ENCODE measurements at places on chromosomes 3 and 15.

DNA sequence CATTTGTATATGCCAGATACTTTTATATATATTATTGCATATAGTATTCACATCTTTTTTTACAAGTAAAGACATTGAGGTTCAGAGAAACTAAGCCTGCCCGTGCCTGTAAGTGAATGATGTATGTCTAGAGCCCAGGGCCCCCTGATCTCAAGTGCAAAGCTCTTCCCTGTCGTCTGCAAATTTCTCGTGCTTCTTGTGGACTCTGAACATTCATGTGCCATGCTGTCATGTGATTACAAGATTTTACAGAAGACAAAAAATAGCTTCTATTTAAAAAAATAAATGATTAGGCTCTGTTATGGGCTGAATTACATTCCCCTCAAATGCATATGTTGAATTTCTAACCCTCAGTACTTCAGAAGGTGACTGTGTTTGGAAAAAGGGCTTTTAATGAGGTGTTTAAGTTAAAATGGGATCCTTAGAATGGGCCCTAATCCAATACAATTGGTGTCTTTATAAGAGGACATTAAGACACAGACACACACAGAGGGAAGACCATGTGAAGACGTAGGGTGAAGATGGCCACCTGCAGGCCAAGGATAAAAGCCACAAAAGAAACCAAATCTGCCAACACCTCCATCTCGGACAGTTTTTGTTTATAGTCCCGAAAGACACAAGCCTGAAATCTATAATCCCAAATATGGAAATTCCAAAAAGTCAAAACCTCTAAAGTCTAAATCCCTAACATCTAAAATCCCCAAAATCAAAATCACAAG, 3.9 kb upstream of the MASP1 start:
- DNase-seq, result no peak

DNA sequence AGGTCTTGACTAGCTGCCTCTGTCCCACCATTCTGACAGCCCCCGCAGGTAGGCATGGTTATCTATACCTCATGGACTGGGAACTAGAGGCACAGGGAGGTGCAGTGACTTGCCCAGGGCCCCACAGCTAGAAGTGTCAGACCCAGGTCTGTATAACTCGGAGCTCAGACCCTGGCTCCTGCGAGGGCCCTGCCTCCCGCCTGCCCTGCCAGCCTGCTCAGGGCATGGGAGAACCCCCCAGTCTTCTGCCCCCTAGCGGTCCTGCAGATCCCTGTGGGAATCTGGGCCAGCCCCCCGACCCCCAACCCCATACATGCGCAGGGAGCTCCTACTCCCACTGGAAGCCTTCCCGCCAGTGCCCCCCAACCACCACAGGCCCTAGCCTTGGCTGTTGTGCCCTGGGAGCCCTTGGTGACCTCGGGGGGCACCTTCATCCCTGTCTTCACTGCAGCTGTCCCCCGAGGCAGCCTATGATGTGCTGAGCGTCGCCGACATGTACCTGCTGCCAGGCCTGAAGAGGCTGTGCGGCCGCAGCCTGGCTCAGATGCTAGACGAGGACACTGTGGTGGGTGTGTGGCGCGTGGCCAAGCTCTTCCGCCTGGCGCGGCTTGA, 6.9 kb downstream of the ABTB1 start:
- DNase-seq, result no peak

DNA sequence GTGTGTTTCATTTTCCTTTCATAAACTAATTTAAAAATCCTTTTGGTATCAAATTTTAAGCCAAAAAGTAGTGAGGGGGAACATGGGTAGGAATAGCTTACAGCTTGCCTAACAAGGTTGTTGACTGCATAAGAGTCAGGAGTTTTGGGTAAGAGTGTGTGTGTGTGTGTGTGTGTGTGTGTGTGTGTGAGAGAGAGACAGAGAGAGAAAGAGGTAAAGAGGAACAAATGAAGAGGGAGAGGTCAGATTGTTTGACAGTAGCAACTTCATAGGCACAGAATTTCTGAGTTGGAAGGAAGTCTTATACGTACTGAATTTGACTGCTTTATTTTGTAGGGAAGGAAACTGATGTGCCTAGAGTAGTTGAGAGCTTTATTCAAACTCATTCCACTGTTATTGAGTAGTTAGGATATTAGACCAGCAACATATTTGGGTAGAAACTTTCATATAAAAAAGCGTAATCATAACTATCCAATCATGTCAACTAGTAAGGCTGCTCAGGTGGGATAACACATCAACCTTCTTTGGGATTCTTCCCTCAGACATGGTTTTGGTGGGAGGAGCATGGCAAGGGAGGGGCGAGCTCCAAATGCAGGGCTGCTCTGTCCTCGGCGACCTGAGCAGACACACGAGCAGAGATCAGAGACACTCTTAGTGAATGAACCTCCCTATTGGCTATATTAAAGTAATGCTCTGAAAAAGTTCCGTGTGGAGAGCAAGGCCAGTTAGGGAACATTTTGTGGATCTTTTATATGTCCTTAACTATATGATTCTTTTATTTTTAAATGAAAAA, 86.4 kb downstream of the LPP start:
- no peak for DNase-seq

GRCh38 chr3:28601291-28601690, 252.7 kb upstream of the AZI2 start:
- DNase-seq, result no peak

DNA sequence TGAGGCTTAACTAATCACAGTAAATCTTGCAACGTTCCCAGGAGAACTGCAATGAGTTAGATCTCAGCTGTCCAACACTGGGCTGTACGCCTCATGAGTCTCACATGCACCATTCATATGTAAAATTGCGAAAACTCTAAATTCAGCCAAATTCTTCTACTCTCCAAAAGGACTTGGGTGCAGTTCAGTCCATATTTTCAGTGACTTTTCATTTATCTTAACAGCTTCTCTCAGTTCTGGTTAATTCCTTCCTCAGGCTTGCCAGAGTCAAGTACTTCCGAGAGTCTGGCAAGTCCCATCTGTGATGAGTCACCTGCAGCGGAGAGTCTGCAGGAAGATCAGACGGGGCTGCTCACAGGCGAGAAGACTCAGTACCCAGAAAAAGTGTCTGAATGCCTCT, 11.5 kb downstream of the CCDC80 start:
- DNase-seq, result peak; percentile 96

GRCh38 chr15:37078566-37078965, 21.8 kb downstream of the MEIS2 start:
- no peak for DNase-seq

DNA sequence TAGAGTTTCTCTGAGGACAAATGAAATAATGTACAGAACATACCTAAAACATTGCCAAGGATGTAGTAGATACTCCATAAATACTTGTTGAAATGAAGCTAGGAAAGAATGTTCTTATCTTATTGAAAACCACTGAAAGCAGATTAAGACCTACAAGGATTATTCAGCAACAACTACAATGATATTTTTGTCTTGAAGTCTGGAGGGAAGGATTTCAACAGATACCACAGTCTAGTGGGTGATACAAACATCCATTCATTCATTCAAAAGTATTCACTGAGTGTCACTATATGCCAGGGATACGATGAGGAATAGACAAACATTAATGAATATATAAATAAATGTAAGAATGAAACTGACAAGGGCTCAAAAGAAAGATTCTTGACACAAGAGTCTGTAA, 74.7 kb upstream of the THBS1 start:
- DNase-seq, result no peak

DNA sequence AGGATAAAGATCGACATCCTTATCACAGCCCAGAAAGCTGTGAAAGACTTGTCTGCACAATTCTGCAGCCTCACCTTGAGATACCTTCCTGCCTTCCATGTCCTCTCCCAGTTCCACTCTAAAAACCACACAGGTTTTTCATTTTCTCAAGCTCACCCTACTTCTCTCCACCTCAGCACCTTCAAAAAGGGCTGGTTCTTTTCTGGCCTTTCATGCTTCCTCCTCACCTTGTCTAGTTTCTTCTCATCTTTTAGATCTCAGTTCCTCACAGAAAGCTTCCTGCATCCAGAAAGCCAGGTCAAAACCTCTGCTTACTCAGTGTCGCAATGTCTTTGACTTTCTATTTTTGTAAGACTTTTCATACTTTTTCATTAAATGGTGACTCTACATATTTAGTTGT, 140.2 kb upstream of the STT3B start:
- no peak for DNase-seq

DNA sequence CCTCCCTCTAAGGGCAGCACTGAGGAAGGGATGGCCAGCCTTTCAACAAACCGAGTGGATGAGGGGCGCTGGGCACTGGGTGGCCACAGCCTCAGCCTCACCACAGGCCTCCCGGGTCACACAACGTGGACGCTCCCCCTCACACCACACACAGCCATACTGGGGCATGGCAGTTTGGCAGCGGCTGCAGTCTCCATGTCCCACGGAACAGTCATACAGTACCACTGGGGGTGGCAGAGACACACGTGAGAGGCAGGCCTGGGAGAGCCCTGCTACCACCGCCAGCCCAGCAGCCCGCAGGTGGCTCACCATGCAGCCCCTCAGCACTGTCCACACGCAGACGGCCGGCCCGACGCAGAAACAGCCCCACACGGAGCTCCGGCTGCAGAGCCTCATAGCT, 11.7 kb downstream of the PLXNB1 start:
- no peak for DNase-seq

DNA sequence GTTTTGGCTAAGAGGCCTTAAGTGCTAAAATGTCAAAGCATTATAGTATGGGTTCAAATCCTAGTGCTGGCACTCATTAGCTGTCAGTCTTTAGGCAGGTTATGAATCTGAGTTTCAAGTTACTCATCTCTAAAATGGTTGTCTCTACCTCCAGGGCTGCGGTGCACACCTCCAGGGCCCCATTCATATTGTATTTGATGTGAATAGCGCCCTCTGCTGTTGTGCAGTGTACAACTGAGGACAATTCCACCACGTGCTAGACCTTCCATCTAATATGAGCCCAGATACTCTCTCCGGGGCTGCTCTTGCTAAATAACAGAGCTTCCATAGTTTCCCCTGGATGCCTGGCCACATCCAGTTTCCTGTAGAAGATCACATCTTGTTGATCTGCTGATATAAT, 54.3 kb downstream of the OXNAD1 start:
- no peak for DNase-seq

DNA sequence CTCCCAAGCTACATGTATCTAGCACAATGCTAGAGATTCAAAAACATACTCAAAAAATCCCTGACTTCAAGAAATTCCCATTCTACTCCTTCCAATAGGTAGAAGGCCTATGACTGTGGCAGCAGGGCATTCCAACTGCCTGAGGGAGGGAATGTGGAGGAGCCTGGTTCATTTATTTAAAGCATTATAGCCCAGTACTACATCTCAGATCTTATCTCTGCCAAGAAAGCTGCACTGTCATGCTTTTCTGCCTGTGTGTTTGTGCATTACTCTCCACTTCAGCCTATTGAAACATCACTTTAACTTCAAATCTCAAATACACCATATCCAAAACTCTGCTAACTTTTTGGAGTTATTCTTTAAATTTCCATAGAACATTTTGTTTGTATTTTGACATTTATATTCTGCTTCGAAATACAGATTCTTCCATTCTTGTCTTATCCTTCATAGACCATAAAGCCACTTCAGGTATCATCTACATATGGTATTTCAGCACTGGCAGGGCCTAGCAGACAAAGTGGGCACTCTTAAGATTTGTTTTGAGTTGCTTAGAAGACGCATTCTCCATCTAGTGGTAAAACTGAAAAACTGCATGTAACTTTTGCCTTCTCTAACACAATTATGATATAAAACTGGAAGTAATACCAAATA, 59.1 kb upstream of the NEDD4 start:
- no peak for DNase-seq

DNA sequence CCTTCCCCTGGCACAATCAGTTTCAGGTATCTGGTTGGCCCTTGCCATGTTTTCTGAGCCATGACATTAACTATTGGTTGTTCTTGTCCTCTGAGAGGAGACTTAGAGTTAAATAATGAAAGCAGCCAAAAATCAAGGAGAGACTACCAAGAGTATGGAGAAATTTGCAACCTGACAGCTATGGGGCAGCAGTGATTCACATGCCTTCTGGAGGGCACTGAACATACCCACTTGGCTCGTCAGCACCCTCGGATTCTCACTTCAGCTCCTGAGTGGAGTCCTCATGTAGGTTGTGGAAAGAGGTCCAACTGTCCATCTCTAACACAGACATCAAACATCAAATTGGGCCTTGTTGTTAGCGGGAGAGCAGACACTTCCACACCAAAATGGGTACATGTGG, 265.6 kb downstream of the EBLN2 start:
- no peak for DNase-seq

DNA sequence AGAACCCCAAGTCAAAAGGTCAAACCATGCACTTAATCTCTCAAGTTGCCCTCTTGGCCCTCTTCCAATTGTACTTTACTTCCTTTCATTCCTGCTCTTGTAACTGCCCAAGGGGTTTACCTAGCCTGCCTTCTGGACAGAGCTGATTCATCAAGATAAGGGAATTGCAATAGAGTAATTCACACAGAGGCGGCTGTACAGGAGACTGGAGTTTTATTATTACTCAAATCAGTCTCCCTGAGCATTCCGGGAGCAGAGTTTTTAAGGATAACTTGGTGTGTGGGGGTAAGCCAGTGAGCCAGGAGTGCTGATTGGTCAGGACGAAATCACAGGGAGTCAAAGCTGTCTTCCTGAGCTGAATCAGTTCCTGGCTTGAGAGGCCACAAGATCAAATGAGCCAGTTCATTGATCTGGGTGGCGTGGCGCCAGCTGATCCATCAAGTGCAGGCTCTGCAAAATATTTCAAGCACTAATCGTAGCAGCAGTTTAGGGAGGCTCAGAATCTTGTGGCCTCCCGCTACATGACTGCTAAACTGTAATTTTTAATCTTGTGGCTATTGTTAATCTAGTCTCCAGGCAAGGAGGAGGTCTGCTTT, 590.0 kb downstream of the EPHA3 start:
- DNase-seq, result no peak

GRCh38 chr15:46856839-46857502, 860.3 kb upstream of the SEMA6D start:
- DNase-seq, result no peak

- DNase-seq, result peak; percentile 59
These were observed 20.5 kb upstream of the ATP10A start for GRCh38 chr15:25883463-25884259.

GRCh38 chr3:98770261-98771039, 7.3 kb downstream of the ST3GAL6 start:
- no peak for DNase-seq

GRCh38 chr3:60435941-60436650, 815.2 kb downstream of the FHIT start:
- no peak for DNase-seq

DNA sequence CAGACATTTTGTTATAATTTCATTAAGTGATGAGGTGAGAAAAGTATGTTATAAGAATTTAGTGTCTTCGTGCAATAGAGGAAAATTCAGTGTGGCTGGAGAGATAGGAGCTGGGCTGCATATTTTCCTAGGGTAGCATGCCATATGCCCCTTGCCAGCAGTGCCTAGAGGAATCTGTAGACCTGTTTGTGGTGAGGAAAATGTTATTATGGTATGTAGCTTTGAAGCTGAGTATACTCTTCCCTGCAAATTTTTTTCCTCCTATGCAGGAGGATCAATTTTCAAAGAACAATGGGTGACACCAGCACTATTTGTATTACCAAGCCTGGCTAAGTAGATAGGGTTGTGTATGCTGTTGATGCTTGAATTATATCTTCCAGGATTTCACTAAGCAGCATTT, 200.6 kb downstream of the EDEM1 start:
- no peak for DNase-seq
